ENCODE measurements at places on chromosomes 6 and 20.

- no peak for DNase-seq
These were observed 624.7 kb downstream of the UTRN start for GRCh38 chr6:144909753-144910285.

DNA sequence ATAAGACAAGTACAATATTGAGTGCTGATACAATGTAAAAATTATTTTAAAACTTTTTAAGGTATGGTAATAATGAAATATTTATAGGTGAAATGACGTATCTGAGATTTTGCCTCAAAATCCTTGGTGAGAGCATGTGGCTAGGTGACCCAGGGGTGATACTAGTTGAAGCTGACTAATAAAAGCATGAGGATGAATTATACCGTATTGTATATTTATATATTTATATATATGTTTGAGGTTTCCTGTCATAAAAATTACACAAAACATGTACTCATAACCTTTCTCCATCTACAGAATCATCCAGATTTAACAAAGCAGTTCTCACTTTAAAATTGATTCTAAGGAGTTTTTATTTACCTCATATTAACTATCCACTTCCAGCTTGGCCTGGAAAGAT is 358.1 kb downstream of the CDKAL1 start:
- DNase-seq: no peak

GRCh38 chr6:120373185-120373584 is 961.1 kb downstream of the TBC1D32 start:
- DNase-seq: no peak

GRCh38 chr6:33290459-33290858 is 1.1 kb downstream of the PFDN6 start:
- DNase-seq: no peak

DNA sequence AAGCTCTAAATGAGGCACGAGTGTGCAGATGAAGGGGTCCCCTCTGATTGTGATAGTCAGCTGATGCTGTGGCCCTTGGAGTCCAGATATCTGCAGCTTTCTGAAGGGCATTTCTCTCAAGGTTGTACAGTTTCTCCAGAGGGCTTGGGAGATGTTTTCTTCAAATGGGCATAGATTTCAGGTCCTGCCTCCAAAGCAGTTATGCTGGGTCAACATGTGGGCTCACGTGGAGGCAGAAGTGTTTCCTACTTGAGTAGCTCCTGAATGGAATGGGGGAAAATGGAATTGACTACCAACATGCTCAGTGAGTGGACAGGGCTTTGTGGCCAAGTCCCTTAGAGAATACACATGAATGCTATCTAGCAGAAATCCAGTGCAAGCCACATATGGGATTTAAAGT is 360.7 kb downstream of the SAMD5 start:
- no peak for DNase-seq

DNA sequence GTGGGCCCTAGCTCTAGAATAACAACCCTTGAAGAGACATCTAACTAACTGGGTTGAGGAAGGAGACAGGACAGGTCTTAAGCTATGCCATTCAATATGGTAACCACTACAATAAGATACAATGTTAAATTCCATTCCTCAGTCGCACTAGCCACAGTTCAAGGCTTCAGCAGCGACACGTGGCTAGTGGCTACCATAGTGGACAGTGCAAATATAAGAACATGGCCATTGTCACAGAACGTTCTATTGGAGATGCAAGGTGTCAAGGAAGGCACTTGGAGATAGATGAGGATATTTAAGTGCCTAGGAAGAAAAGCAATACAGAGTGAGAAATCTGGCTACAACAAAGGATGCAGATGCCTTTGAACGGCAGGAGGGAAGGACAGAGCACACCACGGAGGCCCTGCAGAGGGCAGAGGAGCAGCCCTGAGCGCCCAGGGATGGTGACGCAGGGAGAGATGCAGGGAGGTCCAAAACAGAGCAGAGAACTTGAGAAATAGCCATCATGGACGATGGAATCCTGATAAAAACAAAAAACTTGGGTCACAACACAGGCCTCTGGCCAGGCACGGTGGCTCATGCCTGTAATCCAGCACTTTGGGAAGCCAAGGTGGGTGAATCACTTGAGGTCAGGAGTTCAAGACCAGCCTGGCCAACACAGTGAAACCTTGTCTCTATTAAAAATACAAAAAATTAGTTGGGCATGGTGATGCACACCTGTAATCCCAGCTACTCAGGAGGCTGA is 140.7 kb downstream of the ZMYND8 start:
- peak; percentile 27 for DNase-seq

GRCh38 chr6:40543146-40543545 is 44.0 kb downstream of the LRFN2 start:
- no peak for DNase-seq

- DNase-seq: no peak
These were observed 36.5 kb upstream of the MPC1 start for GRCh38 chr6:166419286-166419685.

- DNase-seq: no peak
These were observed 2.1 kb downstream of the FKBP1A start for GRCh38 chr20:1390581-1391403.

GRCh38 chr6:168926306-168926705 is 327.3 kb downstream of the THBS2 start:
- no peak for DNase-seq

DNA sequence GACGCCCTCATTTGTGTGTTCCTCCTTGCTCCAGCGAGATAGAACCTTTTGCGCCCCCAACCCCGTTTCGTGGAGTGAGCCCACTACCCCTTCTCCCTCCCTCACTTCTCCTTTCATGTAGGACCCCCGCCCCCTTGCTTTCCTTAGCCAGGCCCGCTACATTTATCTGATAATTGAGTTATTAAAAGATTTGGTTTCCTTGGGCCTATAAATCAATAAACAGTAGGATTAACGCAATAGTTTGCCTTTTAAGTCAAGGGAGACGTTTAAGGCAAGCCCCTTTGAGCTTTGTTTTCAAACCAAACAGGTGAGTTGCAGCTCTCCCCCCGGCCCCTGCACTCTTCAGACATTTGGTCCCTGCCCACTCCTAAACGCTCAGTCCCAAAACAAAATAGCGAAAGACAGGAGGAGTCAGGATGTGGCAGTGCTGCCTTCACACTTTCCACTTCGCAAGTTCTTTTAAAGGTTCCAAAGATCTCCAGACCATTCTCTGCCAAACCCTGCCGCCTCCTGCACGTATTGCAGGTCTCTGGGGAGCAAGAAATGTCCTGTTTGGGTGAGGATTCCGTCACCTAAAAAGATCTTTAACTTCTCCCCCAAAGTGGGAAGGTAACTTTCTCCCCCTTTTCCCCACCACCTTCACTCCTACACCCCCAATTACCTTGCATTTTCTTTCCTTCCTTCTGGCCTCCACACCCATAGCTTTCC is 27.6 kb downstream of the TFAP2B start:
- DNase-seq: no peak

GRCh38 chr20:17963114-17963897 is 5.3 kb downstream of the SNX5 start:
- no peak for DNase-seq

- DNase-seq: peak; percentile 80
These were observed 25.0 kb downstream of the TAF8 start for GRCh38 chr6:42075159-42075838.

DNA sequence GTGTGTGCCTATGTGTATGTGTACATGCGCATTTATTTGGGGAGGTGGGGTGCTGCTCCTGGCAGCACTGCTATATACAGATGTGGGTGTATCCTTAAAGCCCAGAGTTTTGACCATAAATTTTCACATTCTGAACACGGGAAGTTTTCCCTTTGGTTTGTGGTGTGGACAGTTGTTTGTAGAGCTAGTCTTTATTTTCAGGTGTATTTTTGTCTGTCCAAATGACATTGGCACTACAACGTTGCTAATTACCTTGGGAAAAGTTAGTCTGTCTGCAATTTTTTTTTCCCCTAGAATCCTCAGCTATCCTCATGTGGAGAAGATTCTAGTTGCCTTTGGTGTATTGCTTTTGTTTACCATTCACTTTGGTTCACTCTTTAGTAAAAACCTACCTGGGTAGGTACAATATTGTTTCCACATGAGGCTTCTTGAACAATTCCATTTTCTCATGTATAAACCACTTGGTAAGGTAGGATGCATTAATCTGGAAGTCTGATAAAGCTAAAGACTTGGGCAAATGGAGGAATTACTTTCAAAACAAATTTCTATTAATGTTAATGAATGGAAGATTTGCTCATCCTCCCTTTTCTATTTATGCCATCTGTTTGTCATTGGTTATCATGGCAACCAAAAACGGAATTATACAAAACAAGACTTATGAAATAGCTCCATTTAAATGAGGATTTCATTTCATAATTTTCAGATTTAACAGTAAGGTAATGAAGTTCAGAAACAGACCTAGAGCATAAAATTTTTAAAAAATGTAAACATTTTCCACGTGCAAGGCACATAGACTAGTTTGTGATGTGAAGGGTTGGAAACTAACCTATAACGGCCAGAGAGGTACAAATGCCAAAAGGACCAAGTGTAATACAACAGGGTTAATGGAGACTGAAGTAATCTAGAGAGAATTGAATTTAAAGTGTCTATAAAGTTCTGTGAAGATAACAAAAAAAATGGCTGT is 3.9 kb downstream of the CCN2 start:
- DNase-seq: peak; percentile 84

DNA sequence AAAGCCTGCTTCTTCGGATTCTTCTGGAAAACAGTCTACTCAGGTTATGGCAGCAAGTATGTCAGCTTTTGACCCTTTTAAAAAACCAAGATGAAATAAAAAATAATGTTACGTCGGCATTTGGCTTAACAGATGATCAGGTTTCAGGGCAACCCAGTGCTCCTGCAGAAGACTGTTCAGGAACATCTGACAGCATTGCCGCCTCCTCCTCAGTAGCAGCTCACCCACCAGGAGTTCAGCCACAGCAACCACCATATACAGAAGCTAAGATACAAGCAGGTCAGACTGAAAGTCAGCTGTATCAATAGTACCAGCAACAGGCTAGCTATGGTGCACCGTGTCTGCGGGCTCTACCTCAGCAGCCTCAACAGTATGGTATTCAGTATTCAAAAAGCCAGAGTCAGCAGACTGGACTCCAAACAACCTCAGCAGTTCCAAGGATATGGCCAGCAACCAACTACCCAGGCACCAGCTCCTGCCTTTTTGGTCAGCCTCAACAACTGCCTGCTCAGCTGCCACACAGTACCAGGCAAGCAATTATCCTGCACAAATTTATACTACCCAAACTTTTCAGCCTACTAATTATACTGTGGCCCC is 51.9 kb downstream of the BTBD9 start:
- DNase-seq: no peak

DNA sequence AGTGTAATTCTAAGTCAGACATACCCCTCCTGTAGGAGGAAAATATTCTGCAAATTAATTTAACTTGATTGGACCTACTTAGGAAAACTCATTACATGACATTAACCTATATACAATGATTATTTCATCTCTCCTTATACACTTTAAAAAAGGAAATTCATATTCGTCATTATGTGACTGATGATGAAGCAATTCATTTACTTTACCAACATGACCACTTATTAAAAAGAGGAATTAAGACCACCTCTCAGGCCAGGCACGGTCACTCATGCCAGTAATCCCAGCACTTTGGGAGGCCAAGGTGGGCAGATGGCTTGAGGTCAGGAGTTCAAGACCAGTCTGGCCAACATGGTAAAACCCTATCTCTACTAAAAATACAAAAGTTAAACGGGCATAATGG is 11.6 kb downstream of the AKIRIN2 start:
- DNase-seq: no peak

Measured in fibroblast of the aortic adventitia (primary cell).